ENCODE measurements at places on chromosomes 7 and 10. TPM values are rescaled to one million over a fixed set of nuclear protein-coding genes. Genes with fewer than 3 reads are reported as not detected.

DNA sequence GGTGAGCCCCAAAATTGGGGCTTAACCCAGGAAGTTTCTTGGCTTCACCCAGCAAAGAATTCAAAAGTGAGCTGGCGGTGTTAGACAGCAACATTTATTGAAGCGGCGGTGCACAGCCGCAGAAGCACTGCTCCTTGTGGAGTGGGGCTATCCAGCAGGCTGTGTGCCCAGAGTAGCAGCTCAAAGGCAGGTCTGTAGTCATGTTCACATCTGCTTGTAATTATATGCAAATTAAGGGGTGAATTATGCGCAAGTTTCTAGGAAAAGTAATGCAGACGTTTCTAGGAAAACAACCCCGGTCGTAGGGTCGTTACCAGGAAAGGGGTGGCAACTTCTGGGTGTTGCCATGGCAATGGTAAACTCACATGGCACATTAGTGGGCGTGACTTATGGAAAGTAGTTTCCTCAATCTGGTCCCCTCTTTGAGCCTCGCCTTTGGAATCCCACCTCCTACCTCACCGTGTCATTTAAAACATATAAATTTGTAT is 13.7 kb upstream of the KBTBD2 start:
- peak; percentile 83 for DNase-seq
- peak overlapping the region; percentile 76 for H3K4me3 ChIP-seq
- H3K36me3 ChIP-seq = peaks cover 14% of the 10 kb centered on the region
- peak overlapping the region; percentile 75 for H3K27ac ChIP-seq
- H3K4me1 ChIP-seq = no peaks in the 10 kb centered on the region

- peak overlapping the region; percentile 1 for H3K4me3 ChIP-seq
- peaks cover 94% of the 10 kb centered on the region for H3K36me3 ChIP-seq
- peak; percentile 45 for DNase-seq
- H3K27ac ChIP-seq = peak overlapping the region; percentile 32
- peaks cover 54% of the 10 kb centered on the region for H3K4me1 ChIP-seq
Observed at GRCh38 chr10:69232252-69232651, 12.1 kb downstream of the HKDC1 start.

- H3K4me3 ChIP-seq = no peak overlapping the region
- no peaks in the 10 kb centered on the region for H3K4me1 ChIP-seq
- DNase-seq = no peak
- peaks cover 36% of the 10 kb centered on the region for H3K36me3 ChIP-seq
Observed at GRCh38 chr7:98991141-98991540, 112.8 kb downstream of the TRRAP start.

DNA sequence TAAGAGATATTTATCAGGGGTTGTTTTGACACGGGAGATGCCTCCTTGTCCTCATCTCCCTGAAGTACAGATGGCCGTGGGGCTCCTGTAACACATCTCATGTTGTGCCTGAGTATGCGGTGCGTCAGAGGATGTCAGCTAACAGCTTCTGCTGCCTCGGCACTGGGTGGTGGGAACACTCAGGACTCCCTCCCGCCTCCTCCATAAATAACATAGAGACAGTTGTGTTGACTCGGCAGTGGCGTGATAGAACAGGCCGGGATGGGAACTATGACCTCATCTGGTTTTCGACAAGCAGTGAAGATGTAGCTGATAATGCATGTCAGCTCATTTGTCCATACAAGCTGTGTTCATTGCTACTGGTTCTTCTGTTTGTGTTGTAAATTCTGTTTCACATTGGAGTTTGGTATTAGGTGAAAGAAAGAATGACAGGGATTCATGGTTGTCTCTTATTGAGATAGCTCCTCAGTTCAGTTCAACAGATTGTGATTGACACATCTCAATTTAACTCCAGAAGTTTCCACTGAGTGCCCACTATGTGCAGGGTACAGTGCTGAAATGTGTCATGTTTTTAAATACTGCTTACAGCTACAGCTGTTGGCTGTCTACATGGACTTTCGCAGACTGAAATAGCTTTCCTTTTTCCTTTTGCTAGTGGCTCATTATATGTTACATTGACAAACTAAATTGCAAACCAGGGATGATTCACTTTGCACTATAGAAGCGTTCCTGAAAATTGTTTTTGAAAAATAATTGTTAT is 87.4 kb downstream of the CHN2 start:
- no peak overlapping the region for H3K27ac ChIP-seq
- H3K36me3 ChIP-seq = no peaks in the 10 kb centered on the region
- H3K4me3 ChIP-seq = no peak overlapping the region
- H3K27me3 ChIP-seq = peaks cover 15% of the 10 kb centered on the region
- DNase-seq = no peak

Gene LMOD2
- total RNA-seq = not detected

Gene MYH16
- 0.97 TPM for total RNA-seq

- H3K36me3 ChIP-seq = peaks cover 16% of the 10 kb centered on the region
- no peak for DNase-seq
- H3K4me3 ChIP-seq = no peak overlapping the region
- no peaks in the 10 kb centered on the region for H3K4me1 ChIP-seq
Observed at GRCh38 chr10:11856089-11856488, 32.9 kb downstream of the PROSER2 start.

Gene ZP3
- 5.4 TPM for total RNA-seq

Gene NUTM2D
- 2.4 TPM for total RNA-seq

Gene GRID1
- 0.10 TPM for total RNA-seq

DNA sequence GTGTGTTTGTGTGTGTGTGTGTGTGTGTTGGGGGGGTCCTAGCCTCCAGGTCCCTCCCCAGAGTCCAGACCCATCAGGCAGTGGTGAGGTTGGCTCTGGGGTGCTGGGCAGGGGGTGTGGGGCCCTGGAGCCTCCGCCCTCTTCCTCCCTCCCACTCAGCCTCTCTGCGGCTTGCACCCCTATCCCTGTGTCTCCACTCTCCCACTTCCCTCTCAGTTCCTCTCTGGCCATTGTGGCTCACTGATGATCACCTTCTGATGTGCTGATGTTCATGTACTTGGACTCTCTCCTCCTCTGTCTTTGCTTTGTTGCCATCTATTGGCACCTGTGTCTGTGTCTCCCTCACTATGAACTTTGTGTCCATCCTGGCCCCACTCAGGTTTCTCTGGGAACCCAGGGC is 298.7 kb downstream of the ZEB1 start:
- H3K27ac ChIP-seq = no peak overlapping the region
- H3K4me1 ChIP-seq = no peaks in the 10 kb centered on the region
- peaks cover 23% of the 10 kb centered on the region for H3K27me3 ChIP-seq

GRCh38 chr10:67612577-67613537 is 83.1 kb downstream of the CTNNA3 start:
- peaks cover 3% of the 10 kb centered on the region for H3K4me1 ChIP-seq
- H3K4me3 ChIP-seq = no peak overlapping the region
- no peaks in the 10 kb centered on the region for H3K27me3 ChIP-seq

DNA sequence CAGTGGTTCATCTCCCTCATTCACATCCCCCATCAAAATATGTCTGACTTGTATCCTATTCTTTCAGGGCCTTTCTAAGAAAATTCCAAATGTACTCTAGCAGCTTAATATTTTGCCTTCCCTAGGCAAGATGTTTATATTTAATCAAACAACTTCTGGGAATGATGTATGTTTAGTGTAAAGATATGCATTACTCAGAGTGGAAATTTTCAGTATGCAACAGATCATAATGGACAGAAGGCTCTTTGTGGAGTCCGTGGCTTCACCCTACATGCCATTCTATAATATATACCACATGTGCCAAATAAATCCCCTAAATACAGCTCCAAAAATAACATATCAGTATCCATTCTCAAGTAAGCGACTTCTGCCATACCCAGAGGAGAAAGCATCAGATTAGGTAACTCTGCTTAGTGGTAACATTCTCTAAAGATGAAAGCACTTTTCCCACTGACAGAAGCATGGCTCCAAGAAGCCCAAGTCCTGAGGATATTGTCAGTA is 316.6 kb downstream of the KCNMA1 start:
- no peak overlapping the region for H3K27ac ChIP-seq
- no peaks in the 10 kb centered on the region for H3K36me3 ChIP-seq
- peaks cover 99% of the 10 kb centered on the region for H3K27me3 ChIP-seq
- no peaks in the 10 kb centered on the region for H3K4me1 ChIP-seq
- no peak for DNase-seq

DNA sequence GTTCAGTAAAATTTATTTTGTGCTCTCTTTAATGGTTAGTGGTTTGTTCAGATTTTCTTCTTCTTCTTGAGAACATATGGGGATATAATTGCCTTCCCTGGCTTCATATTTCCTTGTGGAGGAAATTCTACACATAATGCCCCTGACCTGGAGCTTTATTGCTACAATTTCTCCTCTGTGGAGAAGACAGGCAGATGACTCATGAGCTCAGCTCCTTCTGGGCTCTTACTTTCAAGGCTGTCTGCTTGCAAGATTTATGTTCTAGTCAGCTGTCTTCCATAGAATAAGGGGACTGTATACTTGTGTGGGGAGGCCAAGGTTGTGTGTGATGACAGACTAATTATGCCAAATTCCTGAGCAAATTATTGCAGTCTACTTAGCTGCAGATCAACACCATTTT is 1.6 kb downstream of the LRRD1 start:
- H3K27me3 ChIP-seq = no peaks in the 10 kb centered on the region
- H3K4me1 ChIP-seq = no peaks in the 10 kb centered on the region
- no peak overlapping the region for H3K27ac ChIP-seq
- H3K36me3 ChIP-seq = peaks cover 7% of the 10 kb centered on the region
- no peak for DNase-seq

Gene CRHR2
- total RNA-seq = not detected

Gene DMBT1
- 10.0 TPM for total RNA-seq

Gene DRGX
- not detected for total RNA-seq

Gene KCNIP2
- 3.3 TPM for total RNA-seq

DNA sequence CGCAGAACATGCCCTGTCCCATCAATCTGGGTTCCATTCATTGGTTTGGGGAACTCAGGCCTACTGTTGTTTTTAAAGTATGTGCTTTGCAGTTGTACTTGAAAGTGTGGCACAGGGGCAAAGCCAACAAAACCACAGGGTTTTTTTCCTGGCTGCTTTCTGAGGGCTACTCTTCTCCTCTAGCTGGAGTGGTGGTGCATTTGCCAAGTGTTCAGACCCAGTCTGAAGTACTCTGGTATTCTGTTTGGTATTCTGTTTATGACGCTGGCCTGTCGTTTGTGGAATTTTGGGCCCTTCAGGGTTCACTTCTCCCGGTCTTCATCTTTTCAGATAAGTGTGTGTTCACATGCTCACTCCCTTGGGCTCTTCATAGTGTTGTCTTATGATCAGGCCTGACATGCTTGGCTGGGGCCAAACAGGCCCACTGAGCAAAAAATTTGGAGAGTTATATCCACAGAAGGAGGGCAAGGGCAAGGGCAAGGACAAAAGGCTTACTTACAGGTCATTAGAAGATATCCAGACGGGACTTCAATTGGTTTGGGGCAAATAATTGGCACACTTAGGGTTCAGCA is 26.3 kb downstream of the SLC26A4 start:
- H3K27me3 ChIP-seq = peaks cover 18% of the 10 kb centered on the region
- no peaks in the 10 kb centered on the region for H3K4me1 ChIP-seq
- no peak overlapping the region for H3K27ac ChIP-seq
- DNase-seq = no peak

- H3K27me3 ChIP-seq = no peaks in the 10 kb centered on the region
- H3K4me1 ChIP-seq = peaks cover 21% of the 10 kb centered on the region
- H3K27ac ChIP-seq = no peak overlapping the region
- H3K36me3 ChIP-seq = peaks cover 45% of the 10 kb centered on the region
- H3K4me3 ChIP-seq = no peak overlapping the region
Observed at GRCh38 chr10:69405221-69405620, 11.5 kb downstream of the TACR2 start.

DNA sequence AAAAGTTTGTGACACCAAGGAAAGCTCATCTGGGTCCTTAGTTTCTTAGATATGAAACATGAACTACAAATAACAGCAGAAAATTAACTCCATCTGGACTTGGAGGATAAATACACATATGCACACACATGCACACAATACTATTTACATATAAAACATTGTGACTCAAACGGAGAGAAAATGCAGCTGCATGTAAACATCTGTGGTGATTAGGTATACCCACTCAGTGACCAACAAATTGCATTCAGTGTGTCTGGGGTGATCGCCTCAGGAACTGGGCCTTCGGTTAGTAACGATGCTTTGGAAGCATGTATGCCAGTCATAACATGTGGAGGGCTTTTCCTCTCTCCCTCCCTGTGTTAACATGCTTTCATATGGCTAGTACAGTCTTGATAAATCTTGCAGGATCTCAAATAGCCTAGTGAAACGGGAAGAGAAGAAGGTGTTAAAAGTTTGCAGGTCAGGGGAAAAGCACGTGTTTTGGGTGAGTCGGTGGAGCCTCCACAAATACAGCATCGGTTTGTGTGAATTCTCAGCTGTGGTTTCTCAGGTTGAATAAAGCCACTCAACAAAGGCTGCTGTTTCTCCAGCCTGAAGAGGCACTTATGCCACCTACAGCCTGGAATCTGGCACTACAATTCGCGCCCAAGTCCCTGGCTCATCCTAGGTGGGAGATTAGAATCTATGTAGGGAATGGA is 8.7 kb upstream of the GLRX3 start:
- peaks cover 13% of the 10 kb centered on the region for H3K27me3 ChIP-seq
- peaks cover 8% of the 10 kb centered on the region for H3K4me1 ChIP-seq
- H3K4me3 ChIP-seq = no peak overlapping the region
- DNase-seq = peak; percentile 58

Gene PNLIPRP3
- not detected for total RNA-seq

- H3K4me1 ChIP-seq = no peaks in the 10 kb centered on the region
- no peak overlapping the region for H3K4me3 ChIP-seq
- H3K27me3 ChIP-seq = no peaks in the 10 kb centered on the region
- H3K27ac ChIP-seq = no peak overlapping the region
Observed at GRCh38 chr10:45468079-45468478, 94.1 kb downstream of the ALOX5 start.

Gene ADIRF
- total RNA-seq = not detected

Gene ITIH2
- 1.7 TPM for total RNA-seq

Gene VIM
- total RNA-seq = 318 TPM

Gene PNLIP
- not detected for total RNA-seq

Gene FXYD4
- total RNA-seq = not detected

DNA sequence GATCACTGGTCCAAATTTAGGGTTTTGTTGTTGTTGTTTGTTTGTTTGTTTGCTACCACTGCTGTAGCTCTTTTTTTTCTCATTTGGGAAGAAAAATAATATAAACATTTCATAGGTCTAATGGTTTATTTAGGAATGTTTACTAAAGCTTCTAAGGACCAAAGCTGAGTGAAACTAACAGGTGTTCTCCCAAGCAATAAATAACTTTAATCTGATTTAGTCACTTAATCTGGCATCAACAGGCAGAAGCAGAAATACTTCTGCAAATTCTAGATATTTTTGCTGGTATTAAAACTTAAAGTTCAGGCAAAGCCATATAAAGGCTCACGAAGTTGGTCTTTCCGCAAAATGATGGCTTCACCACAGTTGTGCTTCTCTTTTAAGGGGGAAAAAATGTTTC is 144.5 kb upstream of the YAE1 start:
- no peak overlapping the region for H3K27ac ChIP-seq
- no peaks in the 10 kb centered on the region for H3K36me3 ChIP-seq
- DNase-seq = no peak
- H3K4me3 ChIP-seq = no peak overlapping the region
- H3K4me1 ChIP-seq = no peaks in the 10 kb centered on the region
- peaks cover 8% of the 10 kb centered on the region for H3K27me3 ChIP-seq

DNA sequence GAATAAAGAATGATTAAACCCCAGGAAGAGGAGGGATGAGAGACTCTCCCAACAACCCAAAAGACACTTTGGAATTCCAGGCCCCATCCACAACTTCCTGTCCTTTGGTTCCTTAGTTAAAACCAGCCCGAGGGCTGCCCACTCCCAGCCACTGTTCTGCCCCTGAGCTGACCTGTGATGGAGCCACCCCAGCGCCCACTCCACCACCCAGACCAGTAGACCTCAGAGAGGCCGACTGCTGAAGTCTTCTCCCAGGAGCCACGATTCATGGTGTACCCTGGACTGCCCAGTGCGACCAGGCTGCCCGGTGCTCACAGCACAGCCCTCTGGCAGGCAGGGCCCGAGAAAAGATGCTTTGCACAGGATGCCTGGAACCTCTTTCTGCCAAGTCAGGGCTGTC is 6.7 kb downstream of the VSTM4 start:
- H3K4me1 ChIP-seq = no peaks in the 10 kb centered on the region
- H3K27ac ChIP-seq = no peak overlapping the region
- no peak overlapping the region for H3K4me3 ChIP-seq
- DNase-seq = no peak
- no peaks in the 10 kb centered on the region for H3K36me3 ChIP-seq
- peaks cover 74% of the 10 kb centered on the region for H3K27me3 ChIP-seq
